ENCODE measurements at places on chromosomes 16 and 17.

DNA sequence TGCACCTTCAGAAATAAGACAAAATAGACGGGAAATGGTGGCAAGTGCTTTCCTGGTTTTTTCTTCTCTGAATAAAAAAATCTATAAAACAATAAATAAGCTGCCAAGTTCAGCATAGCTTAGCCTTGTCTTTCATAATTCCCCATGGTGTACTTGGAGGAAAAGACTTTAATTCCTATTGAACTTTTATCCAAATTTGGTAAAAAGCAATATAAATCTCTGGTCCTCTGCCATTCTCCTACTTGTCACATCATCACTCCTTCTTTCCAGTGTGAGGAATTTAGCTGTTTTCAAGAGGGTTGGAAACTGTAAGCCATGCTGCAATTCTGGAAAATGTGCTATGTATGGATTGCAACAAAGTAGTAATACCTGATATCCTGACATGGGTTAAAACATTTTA lies 551.8 kb upstream of the KIF2B start:
- no peak for DNase-seq

- no peak for DNase-seq
These were observed 152.7 kb upstream of the NOL11 start for GRCh38 chr17:67565068-67565467.

DNA sequence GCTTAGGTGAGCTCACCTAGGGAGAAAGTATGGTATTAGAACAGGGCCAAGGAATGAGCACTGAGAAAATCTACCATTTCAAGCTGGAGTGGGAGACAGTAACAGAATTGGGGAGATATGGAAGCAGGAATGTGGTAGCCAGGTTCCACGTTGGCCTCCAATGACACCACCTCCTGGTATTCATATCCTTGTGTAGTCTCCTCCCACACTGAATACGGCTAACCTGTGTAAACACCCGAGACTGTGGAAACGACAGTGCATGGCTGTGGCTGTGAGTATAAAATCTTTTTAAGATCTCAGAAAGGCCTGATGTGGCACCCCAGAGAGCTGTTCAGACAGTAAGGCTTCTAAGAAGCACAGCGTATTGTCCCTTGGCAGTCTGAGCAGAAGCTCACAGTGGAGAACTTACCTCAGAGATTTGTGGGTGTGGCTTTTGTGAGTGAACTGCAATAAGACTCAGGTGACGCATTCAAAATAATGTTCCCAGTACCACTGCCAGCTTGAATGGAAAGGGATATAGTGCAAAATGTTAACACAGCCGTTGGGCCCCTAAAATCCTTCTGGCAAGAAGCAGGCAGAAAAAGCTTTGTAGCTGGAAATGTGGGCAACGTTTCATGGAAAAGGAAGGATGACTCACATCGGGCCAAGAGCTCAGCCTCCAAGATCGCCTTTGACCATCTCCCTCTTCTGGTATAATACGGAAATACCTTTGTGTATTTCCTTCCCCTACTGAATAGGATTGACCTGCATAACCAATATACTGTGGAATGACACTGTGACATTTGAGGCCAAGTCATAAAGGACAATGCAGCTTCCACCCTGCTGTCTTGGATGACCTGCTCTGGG lies 14.4 kb downstream of the SDR42E1 start:
- DNase-seq: peak; percentile 84

DNA sequence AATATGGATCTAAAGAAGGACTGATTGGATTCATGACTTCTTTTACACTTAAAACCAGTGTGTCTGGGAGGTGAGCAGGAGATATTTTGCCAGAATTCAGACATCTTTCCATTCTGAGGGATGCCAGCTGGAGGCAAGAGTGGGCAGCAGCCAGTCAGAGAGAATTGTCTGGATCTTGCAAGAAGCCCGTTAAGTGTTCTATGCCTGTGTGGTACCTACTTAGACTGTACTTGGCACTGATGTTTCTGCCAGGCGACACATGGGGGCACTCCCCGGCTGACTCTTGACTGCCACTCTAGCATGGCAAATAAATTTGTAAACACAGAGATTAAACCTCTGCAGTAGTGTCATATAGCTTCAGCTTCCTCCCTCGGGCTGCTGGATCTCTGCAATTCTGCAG lies 247.7 kb downstream of the UTP18 start:
- no peak for DNase-seq
